ENCODE measurements at places on chromosomes 6 and 20.
A peak's percentile ranks its signal among the peaks of the same experiment; 100 is the strongest.

- DNase-seq: no peak
Observed at GRCh38 chr20:59604741-59605600, 631 bp downstream of the PHACTR3 start.

- DNase-seq: no peak
Observed at GRCh38 chr6:35282472-35282871, 15.1 kb upstream of the DEF6 start.

DNA sequence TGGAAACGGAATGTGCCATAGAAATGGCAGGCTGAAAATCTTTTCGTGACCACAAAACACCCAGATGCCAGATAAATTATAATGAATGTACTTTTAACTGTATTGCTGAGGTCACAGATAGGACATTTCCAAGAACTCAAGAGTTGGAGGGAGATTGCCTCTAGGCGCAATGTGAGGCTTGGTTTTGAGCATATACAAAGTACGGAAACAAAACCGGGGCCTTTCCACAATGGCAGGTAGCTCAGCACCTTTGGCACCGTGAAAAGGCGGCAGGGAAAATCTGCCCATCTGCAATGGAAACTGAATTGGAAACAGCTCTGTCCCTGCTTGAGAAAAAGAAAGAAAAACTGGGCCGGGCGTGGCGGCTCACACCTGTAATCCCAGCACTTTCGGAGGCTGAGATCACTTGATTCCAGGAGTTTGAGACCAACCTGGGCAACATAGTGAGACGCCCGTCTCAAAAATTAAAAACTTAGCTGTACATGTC lies 10.5 kb upstream of the C20orf144 start:
- DNase-seq: no peak

- DNase-seq: no peak
Observed at GRCh38 chr20:46544576-46544975, 5.9 kb downstream of the OCSTAMP start.

DNA sequence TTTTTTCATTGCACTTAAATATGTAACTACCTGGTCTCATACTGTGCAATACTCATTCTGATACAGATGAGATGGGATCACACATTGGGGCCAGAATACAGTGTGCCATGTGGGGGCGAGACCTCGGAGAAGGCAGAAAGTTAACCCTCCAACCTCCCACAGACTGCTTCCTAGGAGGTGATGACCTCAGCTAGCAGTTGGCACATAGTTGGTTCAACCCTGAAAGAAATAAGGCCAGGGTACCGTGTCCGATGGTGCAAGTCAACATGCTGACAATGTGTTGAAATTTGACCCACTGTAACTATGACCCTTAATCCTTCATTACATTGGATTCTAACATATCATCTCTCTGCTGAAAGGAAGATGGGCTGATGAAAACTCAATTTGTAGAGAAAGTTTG lies 61.9 kb downstream of the GJA10 start:
- no peak for DNase-seq

GRCh38 chr6:111573131-111573883 lies 32.4 kb downstream of the TRAF3IP2 start:
- DNase-seq: no peak

- DNase-seq: no peak
Observed at GRCh38 chr6:18693881-18694280, 306.7 kb downstream of the RNF144B start.

DNA sequence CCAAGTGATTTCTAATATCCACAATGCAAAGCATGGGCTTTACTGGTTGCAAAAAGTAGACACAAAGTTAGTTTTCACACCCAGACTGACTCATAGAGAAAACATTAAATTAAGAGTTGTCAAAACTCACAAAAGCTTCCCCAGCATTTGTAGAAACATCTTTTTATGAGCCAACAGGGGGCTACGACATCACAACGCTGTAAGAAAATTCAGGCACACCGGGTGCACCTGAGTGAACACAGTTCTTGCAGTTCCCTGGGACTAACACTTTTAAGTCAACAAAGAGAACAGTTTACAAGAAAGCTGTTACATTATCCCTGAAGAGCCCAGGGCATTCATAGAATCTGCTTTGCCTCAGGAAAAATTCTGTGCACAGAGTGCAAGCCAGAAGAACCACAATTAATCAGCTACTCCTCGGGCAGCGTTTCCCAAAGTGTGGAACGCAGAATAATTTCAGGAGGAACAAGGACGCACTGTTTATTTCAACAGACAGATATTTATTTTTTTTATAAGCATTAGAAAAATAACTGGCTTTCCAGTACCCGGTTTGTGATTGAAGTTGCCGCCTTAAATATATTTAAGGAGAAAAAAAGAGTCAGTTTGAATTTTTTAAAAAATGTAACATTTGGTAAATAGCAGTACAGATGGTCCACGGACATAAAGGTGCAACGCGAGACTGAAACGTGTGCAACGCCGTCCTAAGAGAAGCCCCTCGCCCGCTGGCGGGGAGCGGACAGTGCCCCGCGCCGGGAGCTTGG lies 1.2 kb downstream of the NCOA5 start:
- no peak for DNase-seq

GRCh38 chr20:51008718-51009117 lies 14.2 kb downstream of the KCNG1 start:
- no peak for DNase-seq

DNA sequence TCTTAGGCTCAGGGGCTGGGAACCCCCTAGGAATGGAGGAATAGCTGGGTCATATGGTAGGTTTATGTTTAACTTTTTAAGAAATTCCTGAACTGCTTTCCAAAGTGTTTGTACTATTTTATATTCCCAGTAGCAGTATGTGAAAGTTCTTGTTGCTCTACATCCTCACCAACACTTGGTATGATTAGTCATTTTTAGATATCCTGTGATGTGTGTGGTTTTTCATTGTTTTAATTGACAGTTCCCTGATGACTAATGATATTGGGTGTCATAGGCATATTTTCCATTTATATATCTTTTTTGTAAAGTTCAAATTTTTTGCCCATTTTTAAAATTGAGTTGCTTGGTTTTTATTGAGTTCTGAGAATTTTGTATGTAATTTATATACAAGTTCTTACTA lies 72.3 kb downstream of the SLC16A10 start:
- no peak for DNase-seq

- DNase-seq: no peak
Observed at GRCh38 chr6:160084198-160084776, 37.3 kb upstream of the SLC22A1 start.

DNA sequence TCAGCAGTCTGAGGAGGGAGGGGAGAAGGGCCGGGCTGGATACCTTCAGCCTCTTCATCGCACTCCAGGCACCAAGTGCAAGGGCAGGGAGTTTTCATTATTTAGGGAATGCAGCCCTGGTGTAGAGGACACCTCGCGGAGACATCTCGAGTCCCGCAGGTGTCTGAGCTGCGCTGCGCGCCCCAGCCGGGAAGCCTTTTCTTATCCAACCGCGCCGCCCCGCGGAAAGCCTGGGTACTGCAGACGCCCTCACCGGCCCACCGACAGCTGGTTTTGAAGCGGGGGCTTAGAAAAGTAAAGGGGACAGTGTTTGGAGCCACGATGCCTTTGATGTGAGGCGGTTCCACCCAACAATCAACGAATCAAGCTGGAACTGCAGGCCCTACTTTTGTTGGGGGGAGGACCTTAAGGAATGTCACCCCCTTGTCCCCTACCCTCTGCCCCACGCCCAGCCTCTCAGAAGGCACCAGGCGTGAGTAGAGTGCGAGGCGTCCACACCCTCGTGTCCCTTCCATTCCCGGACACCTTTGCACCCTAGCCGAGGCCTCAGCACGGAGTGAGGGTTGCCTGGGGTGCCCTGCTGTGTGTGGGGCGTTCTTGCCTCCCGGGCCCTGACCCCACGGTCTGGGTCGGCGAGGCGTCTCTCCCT lies 8.6 kb downstream of the NKX2-2 start:
- peak; percentile 86 for DNase-seq

- no peak for DNase-seq
Observed at GRCh38 chr6:77095936-77096627, 367.2 kb downstream of the HTR1B start.

GRCh38 chr6:116170358-116171057 lies 44.6 kb upstream of the COL10A1 start:
- no peak for DNase-seq
